ENCODE measurements at places on chromosomes 5 and 9.

DNA sequence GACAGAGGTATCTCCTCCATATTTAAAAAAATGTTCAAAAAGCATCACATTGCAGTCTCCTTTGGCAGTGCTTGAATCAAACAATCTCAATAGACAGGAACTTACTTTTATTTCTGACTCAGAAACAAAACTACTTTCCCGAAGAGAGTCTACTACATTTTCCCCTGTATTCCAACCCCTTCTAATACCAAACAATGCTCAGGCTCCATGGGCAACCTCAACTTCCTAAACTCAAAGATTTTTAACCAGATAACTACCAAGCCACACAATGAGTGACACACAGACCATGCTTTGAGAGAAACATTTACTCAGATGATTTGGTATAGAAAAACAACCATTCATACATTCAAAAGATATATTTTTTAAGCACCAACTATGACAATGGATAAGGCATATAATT lies 70.5 kb downstream of the APBA1 start:
- DNase-seq = no peak

- DNase-seq = no peak
Observed at GRCh38 chr9:105055917-105056316, 128.0 kb upstream of the ABCA1 start.

GRCh38 chr9:109440797-109441287 lies 57.3 kb downstream of the PTPN3 start:
- peak; percentile 4 for DNase-seq

DNA sequence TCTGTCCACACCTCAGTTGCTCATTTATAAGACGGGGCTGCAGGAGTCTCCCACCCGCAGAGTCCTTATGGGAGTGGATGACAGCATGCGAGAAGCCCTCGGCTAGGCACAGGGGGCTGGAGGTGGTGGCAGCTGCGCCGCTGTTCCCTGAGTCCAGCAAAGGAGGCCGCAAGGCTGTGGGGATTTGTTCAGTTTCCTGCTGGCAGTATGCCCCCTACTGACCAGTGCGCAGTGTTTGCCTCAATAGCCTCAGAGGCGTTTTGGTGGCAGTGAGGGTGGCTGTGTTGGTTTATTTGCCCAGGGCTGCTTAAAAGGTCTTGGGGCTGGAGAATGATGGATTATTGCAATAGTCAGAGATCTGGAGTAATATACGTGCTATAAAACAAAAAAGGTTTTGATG lies 176.3 kb upstream of the OTULINL start:
- DNase-seq = no peak

DNA sequence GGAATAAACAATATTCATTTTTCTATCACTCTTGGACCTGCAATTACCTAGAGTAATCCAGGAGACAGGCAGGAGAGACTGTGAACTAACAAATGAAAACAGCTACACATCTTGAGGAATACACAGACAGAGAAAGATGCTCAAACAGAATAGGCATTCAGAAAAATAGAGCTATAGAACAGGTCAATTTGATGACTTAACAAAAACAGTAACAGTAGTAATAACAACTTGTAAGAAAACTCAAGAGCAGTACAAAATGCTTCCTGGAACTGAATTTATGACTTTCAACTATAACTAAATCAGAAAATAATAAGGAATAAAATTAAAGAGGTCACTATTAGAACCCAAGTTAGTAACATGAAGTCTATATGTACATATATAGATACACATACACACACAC lies 579.3 kb downstream of the TLR4 start:
- DNase-seq = no peak

DNA sequence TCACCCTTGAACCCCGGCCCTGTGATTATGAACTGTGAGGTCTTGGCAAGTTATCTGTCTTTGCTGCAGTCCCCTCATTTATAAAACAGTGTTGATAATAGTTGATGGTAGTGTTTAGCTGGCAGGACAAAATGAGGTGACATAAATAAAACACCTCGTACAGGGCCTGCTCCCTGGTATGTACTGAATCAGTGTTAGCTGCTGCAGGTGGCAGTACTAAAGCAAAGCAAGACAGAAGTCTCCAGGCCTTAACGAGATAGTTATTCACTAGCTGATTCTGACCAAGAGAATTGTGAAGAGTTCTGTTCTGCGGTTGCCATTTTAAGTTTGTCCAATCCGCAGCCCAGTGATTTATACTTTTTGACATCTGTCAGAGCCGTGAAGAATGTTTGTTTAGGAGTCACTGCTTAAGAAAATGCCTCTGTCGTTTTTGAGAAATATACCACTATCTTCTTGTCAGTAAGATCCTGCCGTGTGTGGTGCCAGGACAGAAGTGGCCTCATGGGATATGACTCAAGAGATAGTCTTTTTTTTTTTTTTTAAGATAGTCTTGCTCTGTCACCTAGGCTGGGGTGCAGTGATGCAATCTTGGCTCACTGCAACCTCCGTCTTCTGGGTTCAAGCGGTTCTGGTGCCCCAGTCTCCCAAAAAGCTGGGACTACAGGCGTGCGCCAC lies 75.9 kb downstream of the KDM4C start:
- DNase-seq = no peak

DNA sequence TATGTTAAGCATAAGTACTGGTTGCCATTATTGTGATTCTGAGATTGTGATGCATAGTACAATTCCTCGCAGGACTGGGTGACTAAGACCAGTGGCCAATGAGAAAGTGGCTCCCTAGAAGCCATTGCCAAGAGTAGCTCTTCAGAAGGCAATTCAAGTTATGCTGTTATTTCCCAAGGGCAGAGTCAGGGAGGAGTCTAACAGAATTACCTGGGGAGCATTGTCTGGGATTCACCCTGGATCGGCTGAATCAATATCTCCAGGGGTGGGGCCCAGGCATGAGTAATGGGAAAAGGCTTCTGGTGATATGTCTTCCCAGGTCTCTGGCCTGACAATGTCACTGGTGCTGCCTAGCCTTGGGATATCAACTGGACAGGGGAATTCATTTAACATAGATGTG lies 10.9 kb upstream of the ARHGEF28 start:
- no peak for DNase-seq

DNA sequence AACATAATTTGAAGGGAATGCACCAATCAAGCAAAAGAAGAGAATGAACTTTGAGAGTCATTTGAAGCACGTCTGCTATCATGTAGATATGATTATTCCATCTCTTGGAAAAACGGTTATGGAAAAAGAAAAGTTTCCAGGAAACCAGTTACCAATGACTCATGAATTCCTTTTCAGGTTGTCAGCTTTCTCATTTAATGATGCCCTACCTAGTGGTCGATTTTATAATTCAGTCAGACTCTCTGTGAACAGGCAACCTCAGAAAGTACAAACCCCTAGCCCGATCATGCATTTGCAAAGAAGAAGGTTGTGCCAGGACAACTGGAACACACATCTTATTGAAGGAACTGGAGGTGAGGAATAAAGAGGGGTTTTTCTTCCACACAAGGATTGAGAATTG lies 355.1 kb upstream of the GRIA1 start:
- DNase-seq = no peak

DNA sequence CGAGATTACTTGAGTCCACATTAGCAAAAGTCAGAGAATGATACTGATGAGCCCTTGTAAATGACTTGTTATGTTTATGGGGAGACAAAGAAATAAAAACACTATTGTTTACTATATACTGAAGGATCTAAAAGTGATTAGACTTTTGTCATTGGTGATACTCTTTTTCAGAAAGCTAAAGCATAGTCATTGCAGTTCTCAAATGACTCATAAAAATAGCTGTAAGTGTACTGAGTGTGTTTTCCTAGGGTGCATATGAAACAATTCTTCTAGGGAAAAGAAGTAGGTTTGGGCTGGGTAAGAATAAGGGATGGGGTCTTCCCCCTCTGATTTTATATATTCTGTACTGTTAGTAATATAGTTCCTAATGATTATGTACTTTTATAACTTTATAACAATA lies 32.6 kb downstream of the WDR36 start:
- no peak for DNase-seq

- DNase-seq = no peak
Observed at GRCh38 chr9:1490341-1491232, 440.4 kb downstream of the DMRT2 start.

- DNase-seq = no peak
Observed at GRCh38 chr9:128276574-128277270, 646 bp downstream of the SWI5 start.

- DNase-seq = no peak
Observed at GRCh38 chr5:93571114-93571949, 9.7 kb downstream of the NR2F1-AS1 start.

DNA sequence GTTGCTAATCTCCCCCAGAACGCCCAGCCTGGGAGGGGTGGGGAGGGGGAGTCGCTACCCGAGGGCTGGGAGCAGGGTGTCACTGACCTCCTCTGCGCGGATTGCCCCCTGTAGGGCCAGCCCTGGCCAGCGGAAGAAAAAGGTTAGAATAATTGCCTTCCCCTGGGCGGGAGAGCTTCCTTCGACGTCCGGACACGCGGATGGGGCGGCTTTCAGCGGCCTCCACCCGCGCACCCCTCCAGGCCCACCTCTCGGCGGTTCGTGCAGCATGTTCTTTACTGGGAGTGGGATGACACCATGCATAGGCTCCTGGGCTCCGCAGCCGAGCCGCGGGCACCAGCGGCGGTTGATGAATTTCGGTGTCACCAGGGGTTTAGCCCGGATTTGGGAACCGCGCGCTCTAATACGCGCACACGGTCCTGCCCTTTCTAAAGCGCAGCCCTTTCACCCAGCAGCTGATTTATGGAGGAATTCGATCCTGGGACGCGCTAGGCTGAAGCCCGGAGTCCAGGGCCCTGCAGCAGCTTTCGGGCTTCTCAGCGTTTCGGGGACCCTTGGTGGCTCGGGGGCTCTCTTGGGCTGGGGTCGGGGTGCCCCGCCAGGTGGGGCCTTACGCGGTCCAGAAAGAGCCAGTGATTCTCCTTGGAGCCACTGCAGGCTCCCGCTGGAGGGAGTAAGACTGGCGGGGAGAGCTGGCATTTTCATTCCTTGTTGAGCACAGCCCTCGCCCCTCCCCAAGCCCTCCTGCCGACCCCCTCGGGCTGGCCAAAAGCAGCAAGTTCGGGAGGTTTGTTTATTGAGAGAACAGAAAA lies 10.1 kb downstream of the LMX1B start:
- no peak for DNase-seq

DNA sequence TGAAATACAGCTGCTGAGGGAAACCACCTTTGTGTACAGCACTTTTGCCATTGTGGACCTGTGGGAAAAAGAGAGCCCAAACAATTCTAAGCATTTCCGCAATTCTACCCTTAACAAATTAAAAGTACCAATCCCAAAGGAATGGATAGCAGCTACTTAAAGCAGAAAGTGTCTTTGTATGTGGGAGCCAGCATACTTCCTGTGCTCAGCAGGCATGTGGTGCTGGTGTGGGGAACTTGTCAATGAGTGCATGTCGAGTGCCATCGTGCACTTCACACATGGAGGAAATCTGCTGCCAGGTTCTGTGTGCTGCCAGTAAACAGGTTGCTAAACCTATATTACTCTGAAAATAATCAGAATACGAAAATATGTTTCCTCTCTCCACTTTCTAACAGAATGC lies 399.0 kb downstream of the LRRC70 start:
- no peak for DNase-seq

GRCh38 chr9:89928106-89928505 lies 323.3 kb downstream of the GADD45G start:
- no peak for DNase-seq

DNA sequence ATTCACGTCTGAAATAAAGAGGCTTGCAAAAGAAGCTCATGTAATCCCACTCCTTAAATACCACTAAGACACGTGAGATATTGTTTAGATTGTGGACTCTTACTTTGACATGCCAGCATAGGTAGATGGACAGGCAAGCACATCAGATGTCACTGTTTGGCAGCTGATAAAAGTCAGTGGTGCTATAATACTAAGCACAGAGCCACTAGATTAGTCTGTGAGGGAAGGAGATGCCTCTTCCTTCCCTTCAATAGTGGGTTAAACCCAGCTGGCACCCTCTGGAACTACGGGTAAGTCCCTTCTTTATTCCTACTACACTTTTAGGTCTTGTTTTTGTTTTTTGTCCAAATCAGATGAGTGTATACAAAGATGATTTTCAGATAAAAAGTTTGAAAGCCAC lies at the start of gene MYOT:
Gene MYOT (plus strand): TSS at position 197 of the 400 bp plus-strand sequence. CDS start 2,792 bp downstream, outside the sequence.
- DNase-seq = no peak

DNA sequence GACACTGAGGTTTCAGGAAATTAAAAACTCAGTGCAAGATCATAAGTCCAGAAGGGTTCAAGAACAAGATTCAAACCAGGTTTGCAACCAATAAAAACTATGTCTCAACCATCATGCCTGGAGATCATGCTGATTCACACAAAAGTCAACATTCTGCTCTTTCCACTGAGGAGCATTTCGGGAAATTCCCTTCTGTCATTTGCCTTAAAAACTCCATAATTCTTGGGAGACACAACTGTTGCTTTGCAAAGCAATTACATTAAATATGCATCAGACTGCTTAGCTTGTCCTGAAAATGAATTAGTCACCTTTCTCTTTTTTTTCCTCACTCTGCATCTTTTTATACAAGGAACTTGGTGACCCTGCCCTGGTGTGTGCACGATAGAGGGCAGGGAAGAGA lies 275.9 kb upstream of the ZNF462 start:
- no peak for DNase-seq

DNA sequence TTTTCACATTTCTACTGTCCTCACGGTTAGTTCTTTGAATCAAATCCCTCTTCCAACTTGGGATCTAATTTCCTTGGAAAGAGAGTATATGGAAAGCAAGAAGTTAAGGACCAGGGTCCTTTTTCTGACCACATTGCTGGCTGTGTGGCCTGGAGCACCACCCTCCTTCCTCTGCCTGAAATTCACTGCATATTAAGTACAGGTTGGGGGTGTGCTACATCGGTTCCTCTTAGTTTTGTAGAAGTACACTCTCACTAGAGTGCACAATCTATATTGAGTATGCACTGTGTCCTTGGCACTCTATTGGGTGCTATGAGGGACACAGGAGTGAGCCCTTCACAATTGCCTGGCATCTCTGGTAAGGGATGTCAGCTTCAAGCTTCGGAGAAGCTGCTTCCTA lies 53.8 kb upstream of the KLF9 start:
- no peak for DNase-seq

DNA sequence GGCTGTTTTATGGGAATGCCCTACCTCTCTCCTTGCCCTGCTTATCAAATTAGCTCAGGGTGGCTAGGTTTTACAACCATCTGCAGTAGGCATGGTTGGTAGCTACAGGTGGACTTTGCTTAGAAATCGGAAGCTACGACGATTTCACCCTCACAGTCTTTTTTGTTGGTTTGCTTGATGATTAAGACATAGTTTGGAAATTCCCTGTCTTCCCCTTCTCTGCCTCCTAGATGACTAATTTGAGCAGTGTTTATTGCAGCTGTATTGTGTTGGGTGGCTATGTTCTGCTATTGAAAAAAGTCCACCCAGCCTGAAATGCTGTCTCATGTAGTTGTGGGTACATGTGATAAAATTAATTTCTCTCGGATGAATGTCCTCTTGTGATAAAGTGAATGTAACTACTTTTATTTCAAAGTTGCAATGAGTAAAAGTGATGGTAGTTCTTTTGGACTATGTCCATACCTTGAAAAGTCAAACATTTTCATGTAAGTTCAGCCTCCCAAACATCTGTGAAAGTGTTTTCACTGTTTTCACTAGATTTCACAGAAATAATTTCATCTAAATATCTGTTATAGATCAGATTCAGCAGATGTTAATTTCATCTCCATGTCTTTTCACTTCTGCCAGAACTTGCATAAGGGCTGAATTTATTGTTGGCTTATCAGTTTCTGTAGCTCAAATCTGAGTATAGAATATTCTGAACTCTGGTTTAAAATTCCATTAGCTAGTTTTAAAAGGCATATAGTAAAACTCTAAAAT lies 37.3 kb upstream of the FYB1 start:
- no peak for DNase-seq

- DNase-seq = no peak
Observed at GRCh38 chr5:177982072-177982727, 13.8 kb downstream of the PROP1 start.
